ENCODE measurements at places on chromosomes 2 and 18.
A peak's percentile ranks its signal among the peaks of the same experiment; 100 is the strongest.

- no peak for DNase-seq
Observed at GRCh38 chr2:120566331-120567035, 169.2 kb upstream of the GLI2 start.

DNA sequence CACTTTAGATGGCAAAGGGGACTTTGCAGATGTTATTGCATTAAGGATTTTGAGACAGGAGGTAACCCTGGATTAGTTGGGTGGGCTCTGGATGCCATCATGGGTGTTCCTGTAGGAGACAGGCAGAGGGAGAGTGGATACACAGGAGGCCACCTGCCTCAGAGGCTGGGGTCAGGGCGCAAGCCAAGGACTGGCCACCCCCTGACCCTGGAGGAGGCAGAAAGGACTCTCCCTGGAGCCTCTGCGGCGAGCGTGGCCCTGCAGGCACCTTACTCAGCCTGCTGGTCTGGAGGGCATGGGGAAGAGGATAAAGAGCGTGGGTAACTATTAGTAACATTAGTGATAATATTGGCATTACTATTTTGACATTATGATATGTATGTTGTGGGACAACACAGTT is 21.6 kb upstream of the OTOS start:
- DNase-seq = no peak

DNA sequence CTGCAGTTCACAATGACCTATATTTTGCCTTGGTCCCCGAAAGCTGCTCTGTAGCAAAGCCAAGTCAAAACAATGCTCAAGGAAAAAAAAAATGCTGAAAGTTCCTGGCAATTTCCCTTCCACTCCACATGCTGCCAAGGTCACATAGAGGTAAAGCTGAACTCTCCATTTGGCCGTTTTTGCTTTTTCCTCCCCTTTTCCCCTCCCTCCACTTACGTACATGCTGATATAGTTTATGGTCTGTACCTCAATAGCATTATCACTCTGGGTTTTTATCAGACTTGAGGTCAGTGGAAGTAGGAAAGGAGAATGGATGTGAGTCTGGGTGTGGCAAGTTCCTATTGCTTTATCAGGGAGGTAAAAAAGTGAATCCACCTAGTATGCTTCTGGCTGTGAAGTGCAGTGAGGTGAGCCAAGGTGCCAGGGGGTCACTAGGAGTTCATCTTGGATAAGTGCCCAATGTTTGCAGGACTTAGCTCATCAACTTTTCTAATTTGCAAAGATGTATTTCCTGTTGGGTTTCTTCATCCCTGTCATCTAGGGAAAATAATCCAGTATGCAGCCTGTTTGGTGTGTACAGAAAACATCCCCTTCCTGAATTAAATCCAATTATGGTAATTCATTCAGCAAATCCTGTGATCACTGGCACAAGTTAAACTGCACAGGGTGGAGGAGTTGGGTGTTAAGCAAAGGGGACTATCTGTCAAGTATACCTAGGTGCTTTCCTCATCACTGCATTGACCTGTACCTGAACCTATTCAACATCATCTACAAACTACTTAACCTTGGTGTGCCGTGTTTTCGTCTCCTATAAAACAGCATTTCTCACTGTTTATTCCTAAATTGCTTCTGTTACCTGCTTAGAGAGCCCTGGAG is 124.3 kb upstream of the CYP26B1 start:
- no peak for DNase-seq

DNA sequence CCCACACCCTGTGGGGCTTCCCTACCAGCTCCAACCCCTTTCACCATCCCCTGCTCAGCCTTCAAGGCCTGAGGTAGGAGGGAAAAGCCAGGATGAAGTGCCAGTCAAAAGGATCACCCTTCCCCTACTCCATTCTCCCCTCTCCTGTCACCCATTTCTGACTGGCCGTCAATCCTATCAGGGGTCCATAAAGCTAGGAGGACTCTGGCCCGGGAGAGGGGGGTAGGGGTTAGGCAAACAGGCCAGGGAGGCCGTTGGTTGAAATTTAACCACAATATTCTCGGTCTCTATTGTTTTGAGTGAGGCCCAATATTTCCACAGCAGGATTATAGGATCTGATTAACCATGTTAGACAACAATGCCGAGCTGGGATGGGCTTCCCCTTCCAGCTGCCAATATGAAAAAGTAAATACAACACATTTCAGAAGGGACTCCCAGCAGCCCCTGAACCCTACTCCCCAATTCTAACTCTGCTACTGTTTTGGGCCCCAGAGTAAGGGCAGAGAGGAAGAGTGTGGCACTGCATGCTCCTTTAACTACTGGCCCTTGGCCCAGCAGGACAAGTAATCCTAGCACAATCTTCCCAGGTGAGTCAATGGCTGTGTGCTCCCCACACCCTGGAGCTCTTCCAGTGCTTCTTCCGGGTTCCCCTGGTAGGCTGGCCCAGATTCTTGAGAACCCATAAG is 10.6 kb upstream of the IHH start:
- DNase-seq = no peak

DNA sequence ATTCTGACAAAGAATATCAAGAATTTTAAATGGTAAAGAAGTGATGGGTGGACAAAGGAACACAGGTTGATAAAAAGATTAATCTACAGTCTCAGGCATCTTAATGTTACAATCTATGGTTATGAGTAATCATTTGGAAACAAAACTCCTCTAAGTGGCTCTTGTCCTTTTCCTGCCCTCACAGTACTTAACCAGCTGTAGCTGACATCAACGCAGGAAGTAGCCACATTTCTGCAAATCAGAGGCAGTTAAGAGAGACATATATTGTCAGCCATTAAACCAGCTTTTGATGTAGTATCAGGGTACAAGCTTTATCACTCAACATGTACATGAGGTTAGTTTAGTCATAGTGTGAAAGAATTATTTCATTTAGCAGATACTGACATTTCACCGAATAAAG is 244.6 kb downstream of the NR4A2 start:
- DNase-seq = no peak

DNA sequence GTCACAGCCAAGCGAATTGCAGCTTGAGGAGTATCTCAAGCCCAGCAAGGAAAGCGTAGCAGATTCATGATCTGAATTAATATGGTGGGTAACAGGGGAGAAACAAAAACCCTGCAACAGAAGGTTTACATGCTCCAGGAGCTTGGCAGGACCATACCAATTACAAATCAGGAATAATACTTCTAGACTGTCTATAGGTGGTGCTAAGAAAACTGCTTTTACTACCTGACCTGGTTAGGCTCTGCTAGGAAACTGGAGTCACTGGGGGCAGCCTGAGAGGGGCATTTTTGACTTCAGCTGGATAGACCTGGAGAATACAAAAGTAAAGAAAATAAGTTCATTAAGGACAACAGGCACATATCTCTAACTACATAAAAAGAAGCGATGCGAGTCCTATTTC is 24.6 kb upstream of the SPOPL start:
- DNase-seq = no peak

DNA sequence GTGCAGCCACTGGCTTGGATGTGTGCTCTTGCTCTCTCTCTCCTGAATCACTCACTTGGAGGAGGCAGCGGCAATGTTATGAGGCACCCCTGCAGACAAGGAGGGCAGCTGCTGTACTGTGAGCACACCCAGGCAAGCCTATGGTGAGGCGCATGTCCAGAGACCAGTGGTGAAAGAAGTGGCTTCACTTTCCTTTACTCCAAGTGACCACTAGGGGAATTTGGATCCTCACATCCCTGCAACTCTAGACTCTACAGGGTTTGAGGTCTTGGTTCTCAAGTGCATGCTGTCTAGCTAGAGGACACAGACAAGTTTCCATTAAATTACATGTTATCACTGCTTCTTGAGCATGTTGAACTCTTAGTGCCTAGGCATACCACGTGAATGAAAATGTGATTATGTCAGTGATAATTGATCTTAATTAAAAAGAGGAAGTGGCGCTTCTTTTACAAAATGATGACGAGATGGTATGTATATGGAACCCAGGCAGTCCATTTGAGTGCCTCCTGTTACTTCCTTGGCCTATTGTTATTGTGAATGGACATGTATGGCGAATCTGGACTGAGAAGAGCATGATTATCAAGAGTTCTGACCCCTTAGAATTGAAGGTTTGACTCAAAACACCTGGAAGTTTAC is 181.0 kb upstream of the CDH2 start:
- peak; percentile 0 for DNase-seq

- no peak for DNase-seq
Observed at GRCh38 chr18:3624935-3625741, 175.2 kb downstream of the TGIF1 start.

GRCh38 chr2:7010391-7011054 is 93.3 kb downstream of the RNF144A start:
- DNase-seq = no peak

GRCh38 chr2:3005859-3006501 is 371.6 kb downstream of the EIPR1 start:
- no peak for DNase-seq

DNA sequence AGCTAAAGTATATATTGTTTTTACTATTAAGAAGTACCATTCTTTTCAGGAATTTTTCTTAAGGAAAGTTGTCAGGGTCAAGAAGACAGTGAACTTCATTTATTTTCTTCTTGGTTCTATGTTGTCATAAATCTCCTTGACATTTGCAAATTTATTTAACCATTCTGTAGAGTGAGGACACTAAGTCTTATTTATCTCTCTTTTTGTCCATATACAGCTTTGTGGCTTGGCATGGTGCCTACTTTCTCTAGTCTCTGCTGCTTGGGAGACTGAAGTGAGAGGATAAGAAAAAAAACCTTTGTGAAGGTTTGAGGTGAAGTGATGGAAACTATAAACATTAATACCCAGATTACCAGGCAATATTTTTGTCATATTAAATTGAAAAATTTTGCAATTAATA is 1389.4 kb downstream of the SUCLG1 start:
- no peak for DNase-seq

DNA sequence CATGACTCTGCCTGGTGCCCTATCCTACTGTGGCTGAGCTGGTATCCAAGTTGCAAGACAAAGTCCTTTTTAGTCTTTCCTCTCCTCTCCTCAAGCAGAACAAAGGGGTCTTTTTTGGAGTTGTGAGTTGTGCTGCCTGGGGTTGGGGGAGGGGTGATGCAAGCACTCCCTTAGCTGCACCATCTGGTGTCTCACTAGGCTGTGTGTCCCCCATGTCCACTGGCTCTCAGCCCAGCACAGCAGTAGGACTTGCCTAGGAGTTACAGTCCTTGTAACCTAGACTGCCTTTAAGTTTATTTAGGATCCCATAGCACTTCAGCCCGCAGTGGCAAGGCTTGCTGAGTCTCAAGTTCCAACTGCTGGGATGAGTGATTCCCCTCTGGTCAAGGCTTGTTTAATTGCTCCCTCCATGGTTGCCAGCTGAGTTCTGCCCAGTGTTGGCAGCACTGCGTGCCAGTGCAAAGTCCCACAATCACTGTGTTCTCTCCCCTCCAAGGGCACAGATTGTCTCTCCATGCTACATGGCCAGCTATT is 13.2 kb upstream of the ILKAP start:
- no peak for DNase-seq

GRCh38 chr2:1887915-1888314 is 143.6 kb upstream of the PXDN start:
- DNase-seq = no peak

DNA sequence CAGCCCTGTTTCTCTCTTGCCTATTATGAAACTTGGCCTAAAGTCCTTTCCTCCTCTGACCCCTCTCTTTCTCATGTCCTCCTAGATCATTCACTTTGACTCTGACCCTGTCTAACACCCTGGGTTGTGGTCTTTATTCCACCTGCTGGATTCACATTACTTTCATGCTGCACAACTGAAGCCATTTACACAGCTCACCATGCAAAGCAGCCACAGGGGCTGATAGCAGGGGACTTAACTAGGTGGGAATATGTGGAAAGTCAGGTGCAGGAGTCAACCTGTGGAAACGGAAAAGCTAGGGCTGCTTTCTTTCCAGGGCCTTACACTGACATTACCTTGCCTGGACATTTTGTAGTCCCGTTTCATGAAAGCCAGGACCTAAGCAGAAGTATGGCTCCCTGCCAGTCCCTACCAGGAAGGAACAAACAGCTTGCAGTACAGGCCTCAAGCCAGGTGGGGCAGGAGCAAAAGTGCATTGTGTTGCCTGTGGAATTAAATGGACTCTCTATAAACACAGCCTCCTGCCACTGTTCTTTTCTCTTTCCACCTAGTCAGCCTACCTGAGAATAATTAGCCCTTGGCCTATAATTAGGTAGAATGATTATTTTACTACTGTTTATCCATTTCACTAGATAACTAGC is 11.8 kb downstream of the MAPRE3 start:
- no peak for DNase-seq

DNA sequence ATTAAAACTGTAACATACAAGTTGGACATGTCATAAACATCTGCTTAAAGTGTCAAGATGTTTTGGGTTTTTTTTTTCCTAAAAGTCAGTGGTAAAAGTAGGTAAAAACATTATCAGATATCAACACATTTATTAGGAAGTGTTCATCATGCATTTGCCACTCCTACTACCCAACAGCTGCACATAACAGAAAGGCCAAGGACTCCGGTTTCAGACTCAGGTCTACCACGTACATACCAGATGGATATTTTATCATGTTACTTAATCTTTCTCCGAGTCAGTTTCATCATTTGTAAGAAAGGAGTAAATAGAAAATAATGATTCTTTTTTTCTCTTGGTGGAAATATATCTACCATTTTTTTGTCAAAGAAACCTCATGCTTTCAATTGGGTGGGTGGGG is 192.3 kb downstream of the UBE2E3 start:
- DNase-seq = no peak

DNA sequence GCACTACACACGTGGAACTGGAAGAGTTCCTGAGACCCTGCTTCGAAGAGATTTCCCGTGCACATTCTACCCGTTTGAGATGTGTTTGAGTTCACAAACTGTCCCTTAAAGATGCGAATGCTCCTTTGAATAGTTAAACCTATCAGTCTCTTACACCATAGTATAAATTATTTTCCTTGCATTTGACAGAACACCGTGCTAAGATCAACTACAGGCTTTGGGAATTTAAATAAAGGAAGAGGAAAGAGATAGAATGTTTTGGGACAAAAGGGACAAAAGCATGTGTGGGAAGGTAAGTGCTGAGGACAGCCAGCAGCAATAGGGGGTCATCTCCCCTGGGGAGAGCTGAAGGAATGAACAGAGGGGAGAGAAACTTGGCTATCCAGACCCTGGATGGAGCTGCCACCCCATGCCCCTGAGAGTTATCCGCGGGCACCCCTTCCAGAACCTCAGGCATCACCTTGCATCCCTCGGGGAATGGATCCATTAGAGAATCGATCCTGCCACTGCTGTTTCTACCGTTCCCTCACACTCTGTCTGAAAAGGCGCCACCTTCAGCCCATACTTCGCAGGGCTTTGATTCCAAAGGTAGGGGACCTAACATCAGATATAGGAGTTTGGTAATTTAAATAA is 888 bp upstream of the ADCY3 start:
- no peak for DNase-seq
